Effector memory CD8-positive, alpha-beta T cell (primary cell): ENCODE measurements at places on chromosomes 16 and 17.

DNA sequence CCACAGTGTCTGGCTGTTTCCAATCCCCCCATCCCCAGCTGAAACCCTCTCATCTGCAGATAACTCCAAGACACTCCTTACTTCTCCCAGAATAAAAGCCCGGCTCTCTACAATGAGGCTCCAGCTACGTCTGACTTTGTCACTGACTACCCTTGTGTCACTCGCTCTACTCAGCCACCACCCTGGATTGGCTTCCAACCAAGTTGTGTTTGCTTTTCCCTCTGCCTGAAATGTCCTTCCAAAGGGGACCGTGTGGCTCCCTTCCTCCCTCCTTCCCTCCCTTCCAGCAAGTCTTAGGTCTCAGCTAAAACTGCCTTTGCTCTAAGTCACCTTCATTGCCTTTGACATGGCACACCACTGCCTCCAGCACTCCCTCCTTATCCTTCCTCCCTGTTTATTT lies 42.8 kb downstream of the CDH1 start:
- no peaks in the 10 kb centered on the region for H3K36me3 ChIP-seq
- no peak overlapping the region for H3K4me3 ChIP-seq
- H3K4me1 ChIP-seq = peaks cover 5% of the 10 kb centered on the region
- H3K27me3 ChIP-seq = peaks cover 11% of the 10 kb centered on the region

- peak overlapping the region; percentile 99 for H3K27ac ChIP-seq
- H3K4me1 ChIP-seq = peaks cover 34% of the 10 kb centered on the region
- peaks cover 74% of the 10 kb centered on the region for H3K36me3 ChIP-seq
- H3K4me3 ChIP-seq = peak overlapping the region; percentile 86
These were observed 469 bp downstream of the AMZ2 start for GRCh38 chr17:68248199-68248825.

- no peak for DNase-seq
- peaks cover 28% of the 10 kb centered on the region for H3K27me3 ChIP-seq
- H3K4me1 ChIP-seq = peaks cover 5% of the 10 kb centered on the region
- H3K27ac ChIP-seq = no peak overlapping the region
These were observed 54.6 kb upstream of the COX10 start for GRCh38 chr17:14014657-14015056.

- peak overlapping the region; percentile 10 for H3K27ac ChIP-seq
- no peak overlapping the region for H3K4me3 ChIP-seq
- no peak for DNase-seq
- no peaks in the 10 kb centered on the region for H3K36me3 ChIP-seq
These were observed 815 bp downstream of the KRT35 start for GRCh38 chr17:41480136-41480535.

DNA sequence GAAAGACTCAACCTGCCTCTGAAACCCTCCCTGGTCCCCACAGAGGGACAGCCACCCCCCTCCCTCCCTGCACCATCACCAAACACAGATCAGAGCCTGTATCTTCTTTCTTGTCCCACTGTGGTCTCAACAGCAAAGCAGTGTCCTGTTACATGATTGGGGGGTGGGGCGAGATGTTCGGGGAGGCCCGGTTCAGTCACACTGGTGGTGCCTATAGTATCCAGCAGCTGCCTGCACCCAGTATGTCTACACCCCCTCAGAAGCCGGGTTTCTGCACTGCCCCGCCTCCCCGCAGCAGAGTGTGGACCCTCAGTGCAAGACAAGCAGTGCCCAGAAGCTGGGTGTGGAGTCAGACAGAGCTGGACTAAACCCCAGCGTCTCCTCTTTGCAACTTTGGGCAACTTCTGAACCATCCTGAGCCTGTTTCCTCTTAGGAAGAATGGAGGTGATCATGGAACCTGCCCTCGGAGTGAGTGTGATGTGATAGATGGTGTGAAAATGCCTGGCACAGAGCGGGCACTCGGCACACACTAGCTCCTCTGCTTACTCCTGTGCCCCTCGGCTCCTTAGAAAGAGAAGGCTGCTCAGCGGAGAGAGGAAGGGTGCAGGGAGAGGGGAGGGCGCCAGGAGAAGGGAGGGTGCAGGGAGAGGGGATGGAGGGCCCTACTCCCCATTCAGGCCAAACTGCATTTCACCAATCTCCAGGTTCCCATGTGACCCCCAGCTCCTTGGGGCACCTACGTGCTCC lies 84.0 kb upstream of the TNRC6C start:
- H3K27ac ChIP-seq = peak overlapping the region; percentile 35
- H3K27me3 ChIP-seq = no peaks in the 10 kb centered on the region
- peaks cover 48% of the 10 kb centered on the region for H3K4me1 ChIP-seq
- no peak overlapping the region for H3K4me3 ChIP-seq
- peaks cover 7% of the 10 kb centered on the region for H3K36me3 ChIP-seq
- DNase-seq = no peak

DNA sequence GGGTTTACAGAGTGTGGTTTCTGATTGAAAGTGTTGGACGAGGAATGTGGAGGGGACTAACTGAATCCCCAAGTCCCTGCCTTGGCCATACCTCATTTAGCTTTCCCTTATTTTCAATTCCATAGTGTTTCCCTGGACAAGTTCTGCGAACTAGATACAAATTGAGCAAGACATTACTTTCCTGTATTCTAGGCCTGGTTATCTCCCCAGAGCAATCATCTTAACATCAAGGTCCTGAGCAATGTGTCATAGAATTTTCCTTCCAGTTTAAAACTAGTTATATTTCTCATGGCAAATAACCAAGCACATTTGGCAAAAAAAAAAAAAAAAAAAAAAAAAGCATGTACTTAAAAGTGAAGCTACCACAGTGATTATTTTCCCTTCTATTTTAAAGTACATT lies 330.1 kb downstream of the CDH11 start:
- DNase-seq = no peak
- no peaks in the 10 kb centered on the region for H3K4me1 ChIP-seq
- no peak overlapping the region for H3K4me3 ChIP-seq
- no peak overlapping the region for H3K27ac ChIP-seq
- H3K27me3 ChIP-seq = no peaks in the 10 kb centered on the region

GRCh38 chr17:44247440-44247841 lies 20.5 kb downstream of the SLC4A1 start:
- no peak for DNase-seq
- H3K27ac ChIP-seq = peak overlapping the region; percentile 90
- H3K27me3 ChIP-seq = no peaks in the 10 kb centered on the region
- H3K4me1 ChIP-seq = peaks cover 34% of the 10 kb centered on the region
- H3K4me3 ChIP-seq = no peak overlapping the region
- peaks cover 8% of the 10 kb centered on the region for H3K36me3 ChIP-seq

- no peaks in the 10 kb centered on the region for H3K4me1 ChIP-seq
- no peak for DNase-seq
- H3K4me3 ChIP-seq = no peak overlapping the region
- no peaks in the 10 kb centered on the region for H3K36me3 ChIP-seq
- H3K27ac ChIP-seq = no peak overlapping the region
- no peaks in the 10 kb centered on the region for H3K27me3 ChIP-seq
These were observed 216.6 kb upstream of the KCNJ16 start for GRCh38 chr17:69858460-69858859.

GRCh38 chr16:28205117-28205899 lies 6.5 kb downstream of the XPO6 start:
- H3K4me3 ChIP-seq = no peak overlapping the region
- peaks cover 44% of the 10 kb centered on the region for H3K36me3 ChIP-seq
- no peaks in the 10 kb centered on the region for H3K27me3 ChIP-seq
- DNase-seq = no peak
- no peak overlapping the region for H3K27ac ChIP-seq
- peaks cover 41% of the 10 kb centered on the region for H3K4me1 ChIP-seq

GRCh38 chr16:20676837-20677236 lies 20.6 kb downstream of the ACSM1 start:
- H3K36me3 ChIP-seq = no peaks in the 10 kb centered on the region
- peak overlapping the region; percentile 41 for H3K27ac ChIP-seq
- no peak for DNase-seq
- H3K27me3 ChIP-seq = no peaks in the 10 kb centered on the region
- no peak overlapping the region for H3K4me3 ChIP-seq

DNA sequence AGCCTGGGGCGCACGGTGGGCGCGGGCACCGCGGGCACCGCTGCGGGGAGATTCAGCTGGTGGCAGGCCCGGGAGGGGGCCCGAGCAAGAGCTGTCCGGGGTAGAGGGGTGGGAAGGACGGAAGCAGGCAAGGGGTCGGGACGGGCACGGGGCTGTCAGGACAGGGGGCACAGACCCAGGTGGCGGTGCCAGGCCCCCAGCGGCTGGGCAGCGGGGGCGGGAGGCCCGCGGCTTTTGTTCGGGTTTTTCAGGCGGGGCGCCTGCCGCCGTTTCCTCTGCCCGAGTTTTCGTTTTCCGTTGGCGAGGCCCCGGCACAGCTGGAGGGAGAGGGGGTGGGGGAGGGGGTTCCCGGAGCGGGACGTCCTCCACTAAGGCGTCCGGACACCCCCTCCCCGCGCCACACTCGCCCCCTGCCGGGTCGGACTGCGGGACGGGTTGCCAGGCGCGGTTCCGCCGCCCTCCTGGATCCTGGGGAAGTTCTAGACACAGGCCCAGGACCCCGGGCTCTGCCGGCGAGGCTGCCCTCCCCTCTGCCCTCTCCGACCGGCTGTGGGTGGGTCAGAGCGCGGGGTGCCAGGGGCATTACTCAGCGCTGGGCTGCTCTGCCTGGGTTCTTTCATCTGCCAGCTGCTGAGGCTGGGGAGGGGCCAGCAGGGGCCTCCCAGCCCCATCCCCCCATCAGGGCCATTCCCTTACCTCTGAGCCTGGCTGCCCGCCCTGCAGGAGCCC lies 543 bp downstream of the ARHGAP23 start:
- no peak for DNase-seq
- peaks cover 4% of the 10 kb centered on the region for H3K36me3 ChIP-seq
- no peak overlapping the region for H3K27ac ChIP-seq
- peaks cover 7% of the 10 kb centered on the region for H3K4me1 ChIP-seq
- peak overlapping the region; percentile 75 for H3K4me3 ChIP-seq
- peaks cover 45% of the 10 kb centered on the region for H3K27me3 ChIP-seq

DNA sequence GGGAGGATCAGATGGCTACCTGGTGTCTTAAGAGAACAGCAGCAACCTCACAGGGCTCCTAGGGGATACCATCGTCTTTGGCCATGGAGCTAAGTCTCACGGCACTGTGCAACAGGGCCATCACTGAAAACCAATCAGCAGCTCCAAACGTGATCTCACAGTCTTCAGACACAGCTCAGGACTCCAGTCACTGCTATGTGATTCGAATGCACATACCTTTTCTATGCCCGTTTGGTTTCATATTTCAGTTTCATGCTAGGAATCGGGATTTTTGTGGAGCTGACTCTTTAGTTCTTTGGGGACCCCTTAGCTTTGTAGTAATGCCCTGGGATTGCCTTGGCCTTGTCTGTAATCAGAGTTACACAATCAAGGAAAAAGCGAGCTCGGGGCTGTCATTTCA lies 162.8 kb upstream of the CDH11 start:
- H3K4me3 ChIP-seq = no peak overlapping the region
- no peaks in the 10 kb centered on the region for H3K36me3 ChIP-seq
- H3K27me3 ChIP-seq = no peaks in the 10 kb centered on the region

DNA sequence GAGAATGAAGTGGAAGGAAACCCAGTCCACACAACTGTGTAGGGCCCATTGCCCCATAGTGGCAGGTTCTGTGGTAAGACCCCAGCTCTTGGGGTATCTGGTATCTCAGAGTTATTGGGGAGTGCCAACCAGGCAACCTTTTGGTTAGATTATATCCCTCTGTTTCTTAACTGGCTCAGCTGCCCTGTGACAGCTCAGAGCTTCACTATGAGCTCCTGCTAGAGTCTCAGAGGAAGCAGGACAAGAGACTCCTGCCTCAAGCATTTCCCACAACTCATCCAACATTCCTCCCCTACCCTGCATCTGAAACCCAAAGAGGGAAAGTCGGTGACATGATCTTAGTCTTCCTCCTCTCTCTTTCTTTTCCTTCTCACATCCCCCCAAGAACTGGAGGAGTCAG lies 292.3 kb downstream of the SHISA9 start:
- no peaks in the 10 kb centered on the region for H3K36me3 ChIP-seq
- no peaks in the 10 kb centered on the region for H3K4me1 ChIP-seq
- no peak overlapping the region for H3K27ac ChIP-seq

GRCh38 chr16:65429504-65430181 lies 307.8 kb upstream of the CDH11 start:
- DNase-seq = no peak
- H3K27ac ChIP-seq = no peak overlapping the region
- no peaks in the 10 kb centered on the region for H3K36me3 ChIP-seq
- H3K27me3 ChIP-seq = no peaks in the 10 kb centered on the region
- no peak overlapping the region for H3K4me3 ChIP-seq

GRCh38 chr17:627051-627450 lies 87.6 kb downstream of the VPS53 start:
- no peak for DNase-seq
- no peak overlapping the region for H3K27ac ChIP-seq
- no peak overlapping the region for H3K4me3 ChIP-seq
- H3K36me3 ChIP-seq = peaks cover 33% of the 10 kb centered on the region

DNA sequence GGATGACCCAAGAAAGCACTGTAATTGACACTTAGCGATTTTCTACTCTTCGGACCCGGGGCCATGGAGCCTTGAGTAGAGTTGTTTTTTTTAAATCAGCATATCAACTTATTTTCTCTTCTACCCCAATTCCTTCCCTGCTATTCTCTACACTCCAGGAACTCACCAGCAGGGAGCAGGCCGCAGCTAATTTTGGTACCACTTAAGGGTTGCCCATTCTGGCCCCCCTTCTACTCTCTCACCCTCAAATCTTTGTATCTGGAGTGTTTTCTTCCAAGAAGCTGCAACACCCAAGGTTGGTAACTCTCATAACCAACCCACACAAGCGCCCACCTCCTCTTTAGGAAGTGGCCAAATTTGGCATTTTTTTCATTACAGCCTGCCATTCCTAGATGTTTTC lies 5.5 kb upstream of the ERAL1 start:
- H3K36me3 ChIP-seq = no peaks in the 10 kb centered on the region
- no peak overlapping the region for H3K27ac ChIP-seq
- no peak overlapping the region for H3K4me3 ChIP-seq
- H3K4me1 ChIP-seq = no peaks in the 10 kb centered on the region
- H3K27me3 ChIP-seq = no peaks in the 10 kb centered on the region

GRCh38 chr17:64328036-64328858 lies 62.4 kb downstream of the PECAM1 start:
- no peak overlapping the region for H3K4me3 ChIP-seq
- peaks cover 4% of the 10 kb centered on the region for H3K36me3 ChIP-seq
- no peak overlapping the region for H3K27ac ChIP-seq
- no peaks in the 10 kb centered on the region for H3K27me3 ChIP-seq
- H3K4me1 ChIP-seq = peaks cover 32% of the 10 kb centered on the region
- DNase-seq = no peak

DNA sequence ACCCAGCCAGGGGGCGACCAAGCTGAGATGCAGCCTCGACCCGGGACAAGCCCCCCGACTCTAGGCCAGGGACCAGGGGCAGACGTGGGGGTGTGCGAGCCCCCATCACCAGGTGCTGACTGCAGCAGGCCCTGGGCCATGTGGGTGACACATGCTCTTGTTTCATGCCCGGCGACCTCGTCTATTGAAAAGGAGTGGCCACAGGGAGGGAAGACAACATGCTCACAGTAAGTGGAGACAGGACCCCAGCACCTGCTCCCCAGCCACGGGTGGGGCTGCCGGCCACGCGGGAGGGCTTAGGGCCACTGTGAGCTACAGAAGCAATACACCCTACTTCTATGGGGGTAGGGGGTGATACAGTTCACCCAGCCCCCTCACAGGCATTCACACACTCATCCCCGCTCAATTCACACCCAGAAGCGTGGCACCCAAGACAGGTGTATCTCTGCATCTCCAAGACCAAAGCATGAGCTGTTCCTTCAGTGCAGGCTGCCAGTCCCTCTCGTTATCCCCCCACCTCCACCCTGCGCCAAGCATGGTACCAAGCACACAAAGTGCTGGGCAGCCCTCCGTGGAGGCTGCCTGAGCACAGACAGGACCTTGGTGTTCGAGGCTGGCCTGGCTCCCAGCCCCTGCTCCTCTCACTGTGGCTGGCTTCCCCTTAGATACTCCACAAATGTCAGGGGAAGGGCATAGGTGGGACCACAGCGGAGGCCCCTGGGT lies 13.6 kb downstream of the VASN start:
- no peak for DNase-seq
- peak overlapping the region; percentile 67 for H3K27ac ChIP-seq
- peak overlapping the region; percentile 34 for H3K4me3 ChIP-seq
- H3K4me1 ChIP-seq = no peaks in the 10 kb centered on the region
- H3K27me3 ChIP-seq = no peaks in the 10 kb centered on the region
- H3K36me3 ChIP-seq = peaks cover 100% of the 10 kb centered on the region
